ENCODE measurements at places on chromosomes 4 and X.

DNA sequence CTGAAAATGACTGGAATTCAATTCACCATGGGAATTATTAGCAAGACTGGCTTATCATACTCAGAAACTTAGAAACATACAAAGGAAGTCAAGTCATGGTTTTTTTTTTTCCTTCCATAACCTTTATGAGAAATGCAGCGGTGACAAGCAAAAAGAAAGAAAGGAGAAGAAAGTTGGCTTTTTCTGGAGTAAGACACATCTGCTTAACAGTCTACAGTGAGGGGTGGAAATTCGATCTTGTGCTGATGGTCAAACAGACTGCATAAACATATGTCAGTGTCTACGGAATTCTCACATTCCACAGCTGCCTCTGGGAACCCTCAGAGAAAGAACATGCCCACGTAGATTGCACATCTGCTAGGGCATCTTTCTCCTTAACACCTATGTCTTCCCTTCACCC, 54.6 kb downstream of the PROM1 start:
- DNase-seq, result no peak

GRCh38 chr4:80268936-80269335, 2.5 kb downstream of the FGF5 start:
- DNase-seq, result no peak

- DNase-seq, result no peak
Measured at GRCh38 chr4:30757357-30757756, 37.2 kb downstream of the PCDH7 start.

DNA sequence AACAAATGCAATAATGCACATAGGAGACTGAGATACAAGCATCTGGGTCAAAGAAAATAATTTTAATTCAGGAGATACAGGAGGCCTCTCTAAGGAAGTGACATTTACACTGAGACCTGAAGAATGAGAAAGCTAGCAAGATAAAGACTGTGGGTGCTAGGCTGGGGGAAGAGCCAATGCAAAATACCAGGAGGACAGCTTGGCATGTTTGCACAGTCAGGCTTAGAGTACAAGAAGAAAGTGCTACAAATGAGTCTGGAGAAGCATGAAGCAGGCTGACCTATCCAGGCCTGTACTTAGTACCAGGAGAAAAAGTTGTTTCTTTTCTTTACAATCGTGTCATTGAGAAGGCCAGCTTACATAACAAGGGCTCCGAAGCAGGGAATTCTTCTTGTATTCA, 56.9 kb downstream of the GABRB1 start:
- no peak for DNase-seq

DNA sequence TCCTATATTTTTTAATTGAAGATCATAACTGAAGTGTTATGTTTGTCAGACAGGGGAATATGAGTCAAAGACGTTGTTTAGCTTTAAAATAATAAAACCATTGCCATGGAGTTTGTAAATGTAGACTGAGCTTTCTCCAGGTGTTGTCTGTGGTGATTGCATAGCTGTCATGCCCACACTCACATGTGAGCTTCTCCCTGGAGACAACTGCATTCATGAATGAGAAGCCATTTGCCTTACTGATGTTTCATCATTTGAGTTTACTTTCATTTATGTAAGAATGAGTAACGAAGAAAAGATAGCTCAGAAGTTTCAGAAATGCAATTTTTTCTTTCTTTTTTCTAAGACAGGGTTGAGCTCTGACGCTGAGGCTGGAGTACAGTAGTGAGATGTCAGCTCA, 339.1 kb downstream of the GALNTL6 start:
- DNase-seq, result no peak

DNA sequence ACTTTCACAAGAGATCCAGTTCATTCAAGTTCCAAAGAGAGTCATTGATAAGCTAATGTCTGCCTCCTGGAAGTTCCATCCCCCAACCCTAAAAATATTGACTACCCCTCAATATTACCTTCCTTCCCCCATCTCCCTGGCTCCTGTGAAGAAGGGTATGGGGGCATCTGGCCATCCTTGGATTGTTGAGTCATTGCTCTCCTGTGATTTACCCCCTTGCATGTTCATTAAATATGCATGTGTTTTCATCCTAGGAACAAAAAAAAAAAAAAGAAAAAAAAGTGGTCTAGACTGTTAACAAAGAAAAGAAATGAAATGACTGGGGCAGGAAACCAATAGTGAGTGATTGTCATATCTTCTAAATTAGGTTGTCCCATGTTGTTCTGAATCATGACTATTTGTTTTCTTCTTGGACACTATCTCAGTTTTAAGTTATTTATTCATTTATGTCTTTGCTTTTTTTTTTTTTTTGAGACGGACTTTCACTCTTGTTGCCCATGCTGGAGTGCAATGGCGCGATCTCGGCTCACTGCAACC, 51.9 kb upstream of the HUWE1 start:
- no peak for DNase-seq

GRCh38 chrX:53048169-53049126, at the start of gene GPR173:
TSS of gene GPR173 (plus strand) at chrX:53048789. CDS start at chrX:53076622, 27,833 bp downstream.
- peak; percentile 36 for DNase-seq

DNA sequence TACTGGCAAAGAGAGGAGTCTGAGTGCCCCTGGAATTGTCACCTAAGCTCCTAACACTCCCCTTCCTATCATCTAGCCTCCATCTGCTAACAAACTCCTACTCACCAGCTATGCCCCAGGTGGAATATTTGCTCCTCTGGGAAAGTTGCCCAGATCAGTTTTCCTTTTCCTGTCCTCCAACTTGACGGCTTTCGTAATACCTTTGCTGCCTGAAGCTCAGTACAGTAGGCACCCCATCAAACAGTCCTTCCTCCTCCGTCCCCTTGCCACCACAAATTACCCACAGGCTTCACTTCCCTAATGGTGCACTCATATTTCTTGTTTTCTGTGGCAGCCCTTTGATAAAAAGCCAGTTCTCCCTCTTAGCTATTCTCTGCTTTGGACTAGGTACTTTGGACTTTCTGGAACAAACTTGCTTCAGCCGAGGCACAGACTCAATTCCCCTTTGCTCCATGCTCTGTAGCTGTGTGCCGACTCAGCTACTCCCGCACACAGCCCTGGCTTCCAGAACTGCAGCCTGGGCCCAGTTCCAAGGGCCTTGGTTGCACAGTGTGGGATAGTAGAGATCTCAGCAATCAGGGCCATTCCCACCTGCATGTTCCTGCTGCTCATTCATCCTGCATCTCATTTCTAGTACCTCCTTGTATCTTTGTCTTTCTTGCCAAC, 605.1 kb downstream of the BCOR start:
- DNase-seq, result no peak

GRCh38 chr4:86975927-86976326, 41.1 kb downstream of the AFF1 start:
- no peak for DNase-seq

- DNase-seq, result no peak
Measured at GRCh38 chrX:98067611-98068010, 1183.9 kb downstream of the RPA4 start.

GRCh38 chrX:72576141-72576894, 3.7 kb upstream of the HDAC8 start:
- DNase-seq, result no peak

GRCh38 chrX:103214870-103215424, at the start of gene BEX4:
TSS of gene BEX4 (plus strand) at chrX:103215108. CDS start at chrX:103216154, 1,046 bp downstream.
- DNase-seq, result peak; percentile 54

- no peak for DNase-seq
Measured at GRCh38 chrX:16807976-16808542, 21.8 kb downstream of the TXLNG start.

DNA sequence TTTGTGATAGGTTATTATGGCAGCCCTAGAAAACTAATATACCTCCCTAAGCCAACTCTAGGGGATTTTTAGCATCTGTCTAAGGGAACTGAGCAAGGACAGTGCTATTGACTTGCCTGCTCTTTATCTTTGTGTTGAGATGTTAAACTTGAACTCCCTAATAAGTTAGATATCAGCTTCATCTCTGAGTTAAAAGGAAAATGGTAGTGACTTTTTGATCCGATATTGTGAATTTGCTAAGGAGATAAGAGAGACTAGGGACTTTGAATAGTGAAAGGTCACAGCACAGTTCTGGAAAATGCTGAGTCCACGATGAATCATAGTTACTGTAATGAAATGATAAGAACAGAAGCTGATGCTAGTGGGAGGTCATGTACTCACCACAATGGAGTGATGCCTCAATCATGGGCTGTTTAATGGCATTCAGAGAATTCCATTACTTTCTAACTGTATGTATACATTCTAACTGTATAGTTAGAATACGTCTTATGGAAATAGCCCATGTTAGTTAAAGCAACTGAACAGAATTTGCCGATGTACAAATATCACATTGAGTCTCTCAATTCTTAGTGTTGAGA, 147.2 kb downstream of the GLRA3 start:
- no peak for DNase-seq

- DNase-seq, result no peak
Measured at GRCh38 chr4:36333303-36333877, 52.0 kb downstream of the DTHD1 start.

GRCh38 chr4:151644622-151645021, 116.2 kb downstream of the GATB start:
- no peak for DNase-seq

DNA sequence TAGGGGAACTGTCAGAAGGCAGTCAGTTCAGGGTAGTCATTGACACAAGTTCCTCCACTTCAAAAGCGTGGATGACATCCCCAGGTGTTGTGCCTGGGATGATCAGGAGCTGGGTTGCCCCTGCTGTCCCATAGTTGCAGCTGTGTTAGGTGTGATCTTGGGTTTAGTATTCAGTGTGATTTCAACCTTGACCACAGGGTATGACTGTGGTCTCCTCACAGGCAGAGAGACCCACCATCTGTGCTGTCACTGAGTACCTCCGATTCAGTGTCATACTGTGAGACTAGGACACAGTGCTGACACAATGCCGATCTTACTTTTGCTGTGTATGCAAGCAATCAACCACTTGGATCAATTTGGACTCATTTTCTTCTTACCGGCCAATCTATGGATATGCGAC, 25.2 kb downstream of the FOXR2 start:
- DNase-seq, result no peak

GRCh38 chr4:132227151-132227856, 921.8 kb upstream of the PCDH10 start:
- no peak for DNase-seq

GRCh38 chrX:54950730-54951375, 30.2 kb downstream of the TRO start:
- DNase-seq, result no peak

- DNase-seq, result no peak
Measured at GRCh38 chr4:38308728-38309311, 348.6 kb downstream of the PTTG2 start.

GRCh38 chr4:23579166-23579565, 310.7 kb downstream of the PPARGC1A start:
- DNase-seq, result no peak

DNA sequence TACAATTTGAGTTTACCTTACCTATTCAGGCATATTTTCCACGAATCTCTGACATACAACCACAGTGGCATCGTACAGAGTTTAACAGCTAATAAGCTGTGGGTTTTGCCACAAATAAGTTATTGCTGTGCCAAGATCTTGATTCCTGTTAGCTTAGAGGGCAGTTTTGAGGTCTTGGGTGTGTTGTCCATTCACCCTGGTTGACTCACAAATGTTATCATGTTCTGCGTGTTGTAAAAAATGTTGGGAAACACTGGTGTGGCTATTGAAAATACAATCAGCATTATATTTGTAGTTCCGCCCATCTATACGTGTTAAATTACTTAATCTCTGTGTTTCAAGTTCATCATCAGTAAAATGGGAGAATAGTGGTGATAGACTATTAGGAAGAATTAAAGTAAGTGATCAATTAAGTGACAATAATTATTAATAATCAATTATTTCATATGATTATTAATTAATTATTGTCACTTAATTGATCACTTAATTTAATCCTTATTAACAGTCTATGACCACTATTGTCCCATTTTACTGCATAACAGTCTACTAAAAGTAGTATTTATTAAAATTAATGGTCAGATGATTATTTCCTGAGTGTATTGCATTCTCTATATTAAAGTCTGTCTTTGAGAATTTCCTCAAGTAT, 96.3 kb downstream of the TMA16 start:
- no peak for DNase-seq

DNA sequence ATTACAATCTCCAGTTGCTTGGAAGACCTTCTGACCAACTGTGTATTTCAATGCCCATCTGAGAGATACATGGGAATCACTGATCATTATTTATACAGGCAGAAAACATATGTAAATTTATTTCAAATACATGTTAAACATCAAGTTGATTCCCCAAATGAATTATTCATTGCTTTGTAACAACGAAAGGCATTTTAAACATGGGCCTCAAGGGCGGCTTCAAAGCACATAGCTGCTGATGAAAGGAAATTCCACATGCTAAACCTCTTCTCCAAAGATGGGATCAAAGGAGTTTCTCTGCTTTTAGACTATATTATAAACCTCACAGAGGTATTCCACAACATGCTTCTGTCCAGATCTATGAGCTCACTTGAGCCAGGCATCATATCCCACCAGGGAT, 4.3 kb upstream of the RAB40A start:
- no peak for DNase-seq

DNA sequence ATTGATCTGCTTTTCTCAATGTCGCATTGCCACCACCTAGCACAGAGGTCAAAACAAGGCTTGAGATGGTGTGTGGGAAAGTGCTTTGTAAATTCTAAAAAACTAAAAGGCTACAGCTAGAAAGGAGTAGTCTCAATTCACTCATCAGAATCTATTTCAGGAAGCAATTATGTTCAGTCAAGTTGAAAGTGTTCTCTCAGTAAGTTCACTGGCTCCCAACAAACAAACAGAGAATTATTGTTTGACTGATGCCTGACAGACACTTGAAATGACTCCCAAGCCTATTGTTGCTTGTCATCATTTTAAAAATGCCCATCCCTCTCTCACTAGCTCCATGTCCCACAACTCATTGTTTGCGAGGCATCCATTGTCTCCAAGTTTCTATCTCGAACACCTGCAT, 419.6 kb upstream of the CPEB2 start:
- no peak for DNase-seq

- DNase-seq, result no peak
Measured at GRCh38 chr4:16230308-16230707, 4.0 kb upstream of the TAPT1 start.

GRCh38 chr4:38188631-38189101, 228.5 kb downstream of the PTTG2 start:
- no peak for DNase-seq

DNA sequence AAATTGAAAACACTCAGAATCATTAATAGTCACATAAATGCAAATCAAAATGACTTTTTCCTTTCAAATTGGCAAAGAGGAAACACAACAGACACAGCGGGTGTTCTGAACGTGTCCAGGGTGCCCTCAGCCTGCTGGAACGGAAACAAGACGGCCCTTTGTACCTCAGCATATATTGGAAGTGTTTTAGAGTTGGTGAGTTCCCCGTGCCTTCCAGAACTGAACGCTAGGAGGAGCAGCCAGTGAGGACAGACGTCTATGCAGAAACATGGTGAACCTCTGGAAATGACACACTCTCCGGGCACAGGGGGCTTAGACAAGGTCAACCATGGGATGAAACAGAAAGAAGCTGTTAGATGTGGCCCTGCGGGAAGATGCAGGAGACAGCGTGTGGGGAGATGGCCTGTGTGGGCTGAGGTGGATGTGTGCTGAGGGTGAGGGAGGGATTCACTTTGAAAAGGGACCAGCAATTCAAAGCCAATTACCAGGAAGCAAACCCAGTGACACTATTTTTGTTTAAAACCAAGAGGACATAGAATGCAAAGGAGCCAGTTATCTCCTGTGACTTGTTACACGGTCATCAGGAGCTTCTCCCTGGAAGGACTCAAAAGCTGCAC, 40.4 kb downstream of the RNF212 start:
- DNase-seq, result no peak
